ENCODE measurements at places on chromosomes 2 and 18. TPM values are rescaled to one million over a fixed set of nuclear protein-coding genes. Genes with fewer than 3 reads are reported as not detected.

SERPINB10 gene
- polyA plus RNA-seq, result 0.34 TPM

UGT1A4 gene
- polyA plus RNA-seq, result 0.03 TPM

LBX2 gene
- 1.9 TPM for polyA plus RNA-seq

CRYBA2 gene
- not detected for polyA plus RNA-seq

CXCR1 gene
- not detected for polyA plus RNA-seq

DNA sequence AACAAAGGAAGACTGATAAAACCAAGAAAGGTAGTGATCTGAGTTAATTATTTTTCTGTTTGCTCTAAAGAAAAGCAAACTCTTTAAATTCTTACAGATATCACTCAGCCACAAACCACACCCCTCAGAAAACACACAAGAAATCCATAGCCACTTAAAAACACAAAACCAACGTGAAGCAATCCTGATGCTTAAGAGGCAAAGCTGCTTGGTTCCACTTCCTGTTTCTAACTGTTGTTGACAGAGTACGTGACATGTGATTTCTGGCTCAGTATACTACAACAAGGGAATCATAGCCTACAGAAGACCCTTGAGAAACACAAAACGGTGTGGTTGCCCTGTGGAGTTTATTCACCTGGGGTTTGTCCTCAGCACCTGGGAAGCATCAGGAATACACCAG lies 240.9 kb upstream of the APCDD1 start:
- no peak for DNase-seq

- no peak for DNase-seq
Observed at GRCh38 chr2:149134335-149134923, 95.9 kb downstream of the LYPD6B start.

- no peak for DNase-seq
Observed at GRCh38 chr18:26563024-26563423, 14.7 kb upstream of the KCTD1 start.

GRCh38 chr2:86027196-86027921 lies 78.3 kb downstream of the POLR1A start:
- no peak for DNase-seq

DNA sequence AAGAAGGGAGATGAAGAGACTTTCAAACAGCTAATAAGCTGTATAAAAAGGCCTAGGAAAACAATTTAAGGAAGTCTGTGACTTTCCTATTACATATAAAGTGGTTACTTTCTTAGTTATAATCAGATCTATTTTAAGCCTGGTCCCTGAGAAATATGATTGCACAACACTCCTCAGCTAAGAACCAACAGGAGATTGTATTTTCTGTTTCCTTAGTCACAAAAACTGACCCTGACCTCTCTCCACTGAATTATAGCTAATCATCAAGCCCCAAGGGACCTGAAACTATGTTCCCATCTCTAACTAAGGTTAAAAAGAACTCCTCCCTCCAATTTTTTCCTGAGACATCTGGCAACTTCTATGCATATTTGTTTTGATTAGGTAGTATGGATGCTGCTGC lies 106.9 kb downstream of the ROCK1 start:
- DNase-seq, result peak; percentile 2

- no peak for DNase-seq
Observed at GRCh38 chr2:115569547-115569946, 1127.1 kb downstream of the DPP10 start.

DNA sequence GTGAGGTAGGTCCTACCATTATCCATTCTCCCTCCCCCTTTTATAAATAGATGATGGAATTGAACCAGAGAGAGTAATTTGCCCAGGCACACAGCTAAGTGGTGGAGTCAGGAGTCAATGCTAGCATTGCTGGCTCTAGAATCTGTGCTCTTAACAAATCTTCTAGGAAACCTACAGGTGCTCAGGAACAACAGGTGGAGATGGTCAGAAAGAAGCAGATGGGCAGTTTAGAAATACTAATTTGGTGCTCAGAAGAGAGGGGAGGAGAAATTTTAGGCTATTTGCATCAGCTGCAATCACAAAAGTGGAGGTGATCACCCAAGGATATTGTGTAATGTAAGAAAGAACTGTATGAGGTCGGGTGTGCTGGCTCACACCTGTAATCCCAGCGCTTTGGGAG lies 219.4 kb upstream of the SMAD7 start:
- DNase-seq, result no peak

DNA sequence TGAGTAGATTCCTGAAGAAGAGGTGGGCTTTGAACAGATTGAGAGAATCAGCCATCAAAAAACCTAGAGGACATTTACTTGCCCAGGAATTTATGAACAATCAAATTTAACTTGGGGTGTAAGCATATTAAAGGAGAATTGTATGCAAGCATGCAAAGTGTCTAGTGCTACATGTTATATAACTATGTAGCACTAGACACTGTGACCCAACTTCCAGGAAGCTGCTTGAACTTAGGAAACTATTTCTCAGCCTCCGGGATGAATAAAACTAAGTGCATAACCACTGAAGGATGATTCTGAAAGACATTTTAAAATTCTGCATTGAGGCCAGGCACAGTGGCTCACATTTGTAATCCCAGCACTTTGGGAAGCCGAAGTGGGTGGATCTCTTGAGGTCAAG lies 12.4 kb downstream of the MFF start:
- DNase-seq, result no peak
